ENCODE measurements at places on chromosomes 1 and 21.

DNA sequence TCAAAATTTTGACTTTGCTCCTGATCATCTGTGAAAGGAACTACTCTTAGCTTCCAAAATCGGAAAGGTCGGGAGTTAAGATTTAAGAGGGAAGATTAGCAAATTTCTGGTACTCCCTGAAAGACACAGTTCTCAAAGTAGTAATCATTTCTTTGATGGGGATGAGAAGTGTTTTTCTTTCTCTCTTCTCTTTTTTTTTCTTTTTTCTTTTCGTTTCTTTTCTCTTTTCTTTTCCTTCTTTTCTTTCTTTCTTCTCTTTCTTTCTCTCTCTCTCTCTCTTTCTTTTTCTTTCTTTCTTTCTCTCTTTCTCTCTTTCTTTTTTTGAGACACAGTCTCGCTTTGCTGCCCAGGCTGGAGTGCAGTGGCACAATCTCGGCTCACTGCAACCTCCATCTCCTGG lies 5.1 kb upstream of the RAB29 start:
- no peak for DNase-seq

- DNase-seq: no peak
Measured at GRCh38 chr1:163959622-163960021, 599.4 kb upstream of the PBX1 start.

DNA sequence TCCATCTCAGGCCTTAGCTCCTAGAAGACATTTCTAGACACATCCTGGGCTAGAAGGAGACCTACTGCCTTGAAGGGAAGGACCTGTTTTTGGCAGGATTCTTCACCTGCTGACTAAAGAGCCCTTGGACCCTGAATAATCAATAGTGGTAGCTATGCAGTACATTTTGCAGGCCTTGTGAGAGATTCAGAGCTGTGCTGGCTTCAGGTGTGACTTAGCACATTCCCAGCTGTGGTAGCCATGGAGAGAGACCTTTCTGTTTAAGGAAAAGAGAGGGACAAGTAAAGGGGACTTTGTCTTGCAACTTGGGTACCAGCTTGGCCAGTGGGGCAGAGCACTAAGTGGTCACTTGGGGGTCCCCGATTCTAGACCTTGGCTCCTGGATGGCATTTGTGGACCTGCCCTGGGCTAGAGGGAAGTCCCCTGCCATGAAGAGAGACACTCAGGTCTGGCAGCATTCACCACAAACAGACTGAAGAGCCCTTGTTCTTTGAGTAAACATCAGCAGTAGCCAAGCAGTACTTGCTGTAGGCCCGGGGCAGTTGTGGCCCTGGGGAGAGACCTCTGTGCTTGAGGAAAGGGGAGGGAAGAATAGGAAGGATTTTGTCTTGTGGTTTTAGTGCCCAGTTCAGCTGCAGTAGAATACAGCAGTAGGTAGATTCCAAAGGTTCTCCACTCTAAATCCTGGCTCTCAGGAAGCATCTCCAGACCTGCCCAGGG lies 26.2 kb upstream of the CD1A start:
- DNase-seq: no peak

- DNase-seq: no peak
Measured at GRCh38 chr1:52216907-52217458, 75.1 kb downstream of the ZFYVE9 start.

GRCh38 chr21:37058261-37058660 lies 14.6 kb downstream of the PIGP start:
- no peak for DNase-seq

DNA sequence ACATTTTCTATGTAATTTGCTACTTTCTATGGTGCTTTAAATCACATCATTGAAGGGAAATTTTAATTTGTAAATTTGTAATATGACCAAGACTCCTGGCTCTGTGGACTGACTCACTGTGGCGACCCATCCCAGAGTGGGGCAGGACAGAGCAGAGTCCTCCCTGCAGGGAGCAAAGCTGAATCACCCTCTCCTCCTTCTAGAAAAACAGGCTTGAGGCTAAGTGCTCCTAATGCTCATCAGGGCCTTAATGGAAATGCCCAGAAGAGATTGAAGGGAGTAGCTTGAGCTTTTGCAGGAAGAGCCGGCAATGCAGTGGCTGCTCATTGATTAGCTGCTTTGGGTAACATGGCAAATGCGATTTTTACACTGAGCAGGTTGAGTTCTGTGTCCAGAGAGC lies 16.8 kb downstream of the S100A10 start:
- no peak for DNase-seq

GRCh38 chr1:160047111-160047991 lies 15.6 kb upstream of the PIGM start:
- no peak for DNase-seq

All from stimulated activated CD4-positive, alpha-beta T cell treated with anti-CD3 and anti-CD28 coated beads, Interleukin-15, amount 100 ng/mL, for 48 hours (primary cell).